ENCODE measurements at places on chromosomes 6 and 20.

DNA sequence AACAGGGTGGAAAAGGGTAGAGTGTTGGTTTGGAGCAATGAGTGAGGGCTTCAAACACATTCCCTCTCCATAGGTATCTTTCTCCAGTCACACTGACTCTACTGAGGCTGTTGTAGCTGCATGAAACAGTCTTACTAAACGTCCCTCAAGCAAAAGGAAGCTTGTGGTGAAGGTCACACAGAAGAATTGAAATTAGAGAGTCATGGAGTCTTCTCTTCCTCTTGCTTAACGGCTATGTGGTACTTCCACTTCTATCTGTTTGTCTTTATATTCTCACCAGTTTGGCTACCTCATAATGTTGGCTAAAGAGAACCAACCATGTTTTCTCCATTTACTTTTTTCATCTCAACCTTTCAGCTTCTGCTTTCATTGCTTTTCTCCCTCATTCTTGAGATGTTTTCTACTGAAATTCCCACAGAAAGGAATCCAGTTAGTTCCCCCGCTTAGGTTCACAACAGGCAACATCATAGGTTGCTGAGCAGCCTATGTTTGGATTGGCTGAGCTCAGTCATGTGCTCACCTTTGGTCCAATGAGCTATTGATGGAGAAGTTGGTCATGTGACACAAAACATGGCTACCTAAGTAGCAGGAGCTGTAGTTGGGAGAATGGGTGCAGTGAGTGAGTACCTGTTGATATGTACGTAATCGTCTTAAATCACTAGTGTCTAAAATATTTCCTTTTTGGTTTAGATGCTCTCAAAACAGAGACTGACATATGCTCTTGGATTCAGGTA lies 99.8 kb downstream of the SNAP25 start:
- DNase-seq: no peak

DNA sequence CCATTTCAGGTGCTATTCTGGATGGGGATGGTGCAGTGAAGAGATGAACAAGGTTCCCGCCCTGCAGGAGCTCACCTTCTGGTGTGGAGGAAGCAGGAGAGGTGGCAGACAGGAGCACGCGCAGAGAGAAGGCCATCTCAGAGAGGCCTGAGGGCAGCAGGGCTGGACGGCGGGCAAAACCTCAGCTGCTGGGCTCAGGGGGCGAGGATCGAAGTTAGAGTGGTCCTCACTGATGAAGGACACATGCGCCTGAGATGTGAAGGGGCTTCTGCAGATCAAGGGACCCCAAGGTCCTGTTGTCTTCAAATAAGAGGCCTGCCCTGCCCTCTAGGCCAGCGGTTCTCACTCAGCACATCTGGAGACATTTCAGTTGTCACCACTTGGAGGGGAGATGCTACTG lies 198.4 kb upstream of the PMEPA1 start:
- DNase-seq: no peak

GRCh38 chr6:77548190-77548589 lies 84.9 kb upstream of the HTR1B start:
- no peak for DNase-seq

DNA sequence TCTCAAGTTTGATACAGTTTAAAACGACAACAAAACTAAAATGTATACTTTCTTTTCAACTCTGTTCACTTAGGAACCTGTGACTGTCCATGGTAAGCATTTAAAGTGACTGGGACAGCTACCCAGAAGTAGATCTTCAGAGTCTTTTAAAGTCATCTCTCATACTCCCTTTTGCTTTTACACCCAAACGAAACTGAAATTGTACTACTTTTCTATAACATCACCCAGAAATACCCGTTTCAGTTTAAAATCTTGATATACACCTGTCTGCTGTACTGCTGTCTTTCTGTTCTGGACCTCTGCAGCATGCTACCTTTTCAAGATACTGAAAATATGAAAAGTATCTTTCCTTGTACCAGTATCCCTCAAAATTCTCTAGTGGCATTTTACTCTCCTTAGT lies 170.4 kb upstream of the THEMIS start:
- DNase-seq: no peak

GRCh38 chr6:32116674-32117073 lies 7.5 kb upstream of the TNXB start:
- DNase-seq: no peak

DNA sequence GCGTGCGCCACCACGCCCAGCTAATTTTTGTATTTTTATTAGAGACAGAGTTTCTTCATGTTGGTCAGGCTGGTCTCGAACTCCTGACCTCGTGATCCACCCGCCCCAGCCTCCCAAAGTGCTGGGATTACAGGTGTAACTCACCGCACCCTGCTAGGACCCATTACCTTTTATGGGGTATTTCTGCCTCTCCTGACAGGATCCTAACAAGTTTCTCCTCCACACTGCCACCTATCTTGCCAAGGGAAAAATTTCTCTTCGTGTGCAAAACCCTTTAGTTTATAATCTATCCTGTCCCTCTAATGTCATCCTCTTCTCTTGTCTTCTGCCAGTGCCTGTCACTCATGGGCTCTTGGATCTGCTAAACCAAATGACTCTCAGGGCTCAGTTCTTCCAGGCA lies 1.9 kb downstream of the STMND1 start:
- DNase-seq: no peak

- DNase-seq: no peak
Measured at GRCh38 chr20:46820682-46821081, 74.0 kb upstream of the EYA2 start.

- no peak for DNase-seq
Measured at GRCh38 chr6:11810854-11811643, 32.4 kb upstream of the ADTRP start.

DNA sequence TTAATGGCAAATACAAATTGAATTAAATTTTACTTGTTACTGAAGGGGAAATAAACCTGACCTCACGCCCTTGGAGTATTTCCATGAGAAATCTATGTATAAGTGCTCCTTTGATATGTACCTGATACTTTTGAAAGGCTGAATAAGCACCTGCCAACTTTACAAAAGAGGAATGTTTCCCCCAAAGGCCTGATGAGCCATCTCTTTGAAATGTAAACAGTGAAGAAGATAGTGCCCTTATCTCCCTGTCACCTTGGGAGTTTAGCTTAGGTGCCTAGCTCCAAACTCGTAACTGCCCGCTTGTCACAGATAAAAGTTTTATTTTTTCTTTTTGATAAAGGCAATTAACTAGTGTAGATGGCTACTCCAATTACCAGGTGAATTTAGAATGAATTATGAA lies 1.1 kb upstream of the ZNF343 start:
- DNase-seq: no peak

DNA sequence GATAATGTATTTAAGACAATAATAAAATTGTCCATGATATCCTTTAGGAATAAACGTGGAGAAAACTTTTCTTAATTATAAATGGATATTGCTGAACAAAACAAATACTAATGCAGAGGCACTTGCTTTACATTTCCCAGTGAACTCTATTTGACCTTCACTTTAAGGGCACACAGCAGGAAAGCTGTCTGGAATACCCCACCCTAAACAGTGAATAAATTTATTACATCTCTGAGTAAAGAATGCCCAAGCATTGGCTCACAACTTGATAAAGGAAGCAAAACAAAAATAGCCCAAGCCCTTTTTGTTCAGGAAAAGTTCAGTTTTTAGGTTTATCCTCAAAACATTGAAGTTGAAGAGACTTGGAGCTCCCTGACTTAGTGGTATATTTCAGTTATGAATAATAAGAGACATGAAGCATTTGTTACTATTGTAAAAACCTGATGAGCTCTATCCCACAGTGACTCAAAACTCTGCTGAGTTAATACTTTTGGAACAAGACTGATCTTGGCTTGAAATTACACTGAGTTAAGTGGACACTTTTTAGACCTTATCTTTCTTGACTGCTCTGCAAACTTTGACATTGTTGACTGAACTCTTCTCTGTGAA lies 353.9 kb downstream of the BCKDHB start:
- no peak for DNase-seq

DNA sequence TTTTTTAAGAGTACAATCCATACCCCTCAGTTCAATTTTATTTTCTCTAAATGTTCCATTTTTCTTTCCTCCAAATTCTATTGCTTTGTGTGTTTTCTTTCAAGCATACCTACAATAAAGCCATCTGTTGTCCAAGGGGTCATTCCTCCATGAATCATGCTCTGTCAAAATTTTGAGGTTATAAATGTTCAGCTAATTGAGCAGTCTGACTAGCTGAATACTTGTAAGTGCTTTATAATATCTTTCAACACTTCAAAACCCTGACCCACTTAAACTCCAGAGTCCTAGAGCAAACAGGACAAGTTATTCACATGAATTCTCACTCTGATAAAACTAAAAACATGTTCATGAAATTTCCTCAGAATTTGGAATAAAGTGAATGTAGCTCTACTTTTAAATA lies 33.4 kb upstream of the EYA4 start:
- DNase-seq: no peak

DNA sequence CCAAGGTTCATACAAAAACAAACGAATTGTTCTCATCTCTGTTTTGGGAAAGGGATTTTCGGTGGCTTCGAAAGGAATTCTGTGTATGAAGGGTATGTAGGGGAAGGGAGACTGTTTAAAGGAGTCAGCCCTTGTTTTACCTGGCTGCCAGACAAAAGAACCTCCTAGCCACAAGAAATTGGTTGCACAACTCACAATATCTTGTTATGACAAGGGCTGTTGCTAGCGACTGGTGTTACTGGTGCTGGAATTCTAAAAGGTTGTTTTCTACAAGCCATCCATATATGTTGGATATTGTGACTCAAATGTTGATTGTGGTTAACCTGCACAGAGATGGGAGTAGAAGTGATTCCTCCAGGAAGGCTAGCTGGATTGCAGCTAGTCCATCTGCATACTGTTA lies 34.6 kb upstream of the CITED2 start:
- no peak for DNase-seq

GRCh38 chr6:3324262-3324942 lies 65.7 kb downstream of the PSMG4 start:
- DNase-seq: no peak

DNA sequence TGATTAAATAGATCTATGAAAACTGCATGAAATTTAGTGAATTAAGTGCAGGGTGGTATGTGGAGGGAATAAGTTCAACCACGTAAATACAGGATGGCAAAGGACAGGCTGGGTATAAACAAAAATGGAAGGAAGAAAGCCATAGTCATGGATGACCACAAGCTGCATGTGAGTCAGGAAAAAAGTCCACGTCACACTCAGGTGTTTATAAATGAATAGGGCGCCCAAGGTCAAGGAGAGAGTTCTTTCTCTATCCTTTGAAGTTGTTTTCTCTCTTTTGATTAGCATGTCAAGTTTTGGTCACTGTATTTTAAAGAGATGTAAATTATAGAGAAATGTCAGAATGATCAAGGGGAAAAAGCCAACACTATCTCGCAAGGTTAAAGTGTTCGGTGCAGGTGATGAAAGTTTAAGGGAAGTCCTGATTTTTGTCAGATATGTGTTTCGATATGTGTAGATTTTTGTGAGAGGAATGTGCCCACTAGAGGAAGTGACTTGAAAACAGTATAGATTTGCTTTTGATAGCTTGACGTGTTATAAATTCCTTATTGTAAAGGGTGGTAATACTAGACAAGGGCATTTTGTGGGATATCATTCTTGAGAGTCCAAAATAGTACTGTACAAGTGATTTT lies 58.7 kb downstream of the MAP3K4 start:
- DNase-seq: no peak

GRCh38 chr20:20785226-20785625 lies 72.8 kb upstream of the RALGAPA2 start:
- DNase-seq: no peak

GRCh38 chr6:1176567-1176966 lies 135.3 kb upstream of the FOXQ1 start:
- DNase-seq: no peak

DNA sequence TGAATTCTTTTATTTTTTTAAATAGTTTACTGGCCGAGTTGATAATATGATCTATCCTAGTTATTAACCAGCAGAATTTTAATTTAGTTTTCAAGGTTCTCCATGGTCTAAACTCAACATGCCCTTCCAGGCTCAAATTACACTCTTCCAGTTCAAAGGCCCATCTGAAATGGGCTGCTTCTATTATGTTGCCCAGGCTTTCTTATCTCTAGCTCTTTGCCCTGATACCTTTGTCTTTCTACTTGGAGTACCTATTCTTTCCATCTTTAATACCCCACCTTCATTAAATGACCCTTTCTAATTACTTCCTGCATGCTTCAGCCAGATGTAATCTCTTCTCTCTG lies 541.2 kb upstream of the FLRT3 start:
- no peak for DNase-seq
